ENCODE measurements at places on chromosomes 3 and 15. TPM values are rescaled to one million over a fixed set of nuclear protein-coding genes. Genes with fewer than 3 reads are reported as not detected.

GRCh38 chr3:76432396-76432795 lies 607.5 kb upstream of the ROBO2 start:
- no peak for DNase-seq

DNA sequence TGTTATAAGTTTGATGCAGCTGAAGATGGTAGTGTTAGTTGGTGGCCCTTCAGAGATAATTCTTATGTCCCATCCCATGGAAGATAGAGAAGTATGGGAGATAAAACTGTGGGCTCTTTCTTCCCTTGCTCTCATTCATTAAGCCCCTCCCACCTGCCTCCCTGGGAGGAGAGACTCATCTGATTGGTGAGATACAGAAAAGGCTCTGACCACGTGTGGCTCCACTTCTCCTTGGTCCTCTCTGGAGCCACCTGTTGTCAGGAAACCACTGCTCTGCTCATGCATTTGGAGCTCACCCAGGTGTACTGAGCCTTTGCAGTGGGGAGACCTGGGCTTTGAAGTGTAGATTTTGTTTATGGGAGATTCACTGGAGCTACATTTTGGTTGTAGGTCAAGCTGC lies 293.2 kb upstream of the RASGRP1 start:
- DNase-seq: no peak

DNA sequence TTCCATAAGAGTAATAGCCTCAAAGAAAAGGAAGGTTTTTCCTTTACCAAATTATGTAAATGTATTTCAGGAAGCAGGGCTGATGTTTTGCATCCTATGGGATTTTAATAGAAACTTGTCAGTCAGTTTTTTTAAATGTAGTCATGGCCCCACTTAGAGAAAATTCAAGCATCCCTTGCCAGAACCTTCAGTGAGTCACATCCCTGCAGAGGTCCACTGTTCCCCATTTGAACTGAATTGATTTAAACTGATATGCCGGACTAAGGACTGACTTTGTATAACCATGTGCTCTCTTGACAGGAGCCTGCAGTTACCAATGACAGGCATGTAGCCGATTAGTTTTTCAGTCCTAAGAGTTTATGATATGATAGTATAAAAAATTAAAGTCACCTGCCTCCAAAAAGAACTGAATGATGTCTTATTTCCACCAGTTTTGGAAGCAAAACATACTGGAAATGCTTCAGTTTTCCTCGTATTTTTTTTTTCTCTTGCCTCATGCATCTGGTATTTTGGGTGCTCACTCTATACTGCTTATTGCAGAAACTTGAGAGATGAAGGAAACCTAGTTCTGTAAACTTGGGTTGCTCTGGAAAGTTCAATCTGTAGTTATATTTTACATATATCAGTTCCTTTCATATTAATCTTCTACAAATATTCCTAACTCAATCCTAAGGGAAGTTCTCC lies 30.7 kb downstream of the LRTM1 start:
- DNase-seq: no peak

The TMEM43 gene
- polyA plus RNA-seq: 48.5 TPM

The NMD3 gene
- 37.2 TPM for polyA plus RNA-seq

The PIK3CB gene
- 10.0 TPM for polyA plus RNA-seq
